AG10803 (cell line): ENCODE measurements at places on chromosomes 7 and 10.

GRCh38 chr7:151107882-151108281 lies 21.6 kb downstream of the AGAP3 start:
- DNase-seq, result no peak

DNA sequence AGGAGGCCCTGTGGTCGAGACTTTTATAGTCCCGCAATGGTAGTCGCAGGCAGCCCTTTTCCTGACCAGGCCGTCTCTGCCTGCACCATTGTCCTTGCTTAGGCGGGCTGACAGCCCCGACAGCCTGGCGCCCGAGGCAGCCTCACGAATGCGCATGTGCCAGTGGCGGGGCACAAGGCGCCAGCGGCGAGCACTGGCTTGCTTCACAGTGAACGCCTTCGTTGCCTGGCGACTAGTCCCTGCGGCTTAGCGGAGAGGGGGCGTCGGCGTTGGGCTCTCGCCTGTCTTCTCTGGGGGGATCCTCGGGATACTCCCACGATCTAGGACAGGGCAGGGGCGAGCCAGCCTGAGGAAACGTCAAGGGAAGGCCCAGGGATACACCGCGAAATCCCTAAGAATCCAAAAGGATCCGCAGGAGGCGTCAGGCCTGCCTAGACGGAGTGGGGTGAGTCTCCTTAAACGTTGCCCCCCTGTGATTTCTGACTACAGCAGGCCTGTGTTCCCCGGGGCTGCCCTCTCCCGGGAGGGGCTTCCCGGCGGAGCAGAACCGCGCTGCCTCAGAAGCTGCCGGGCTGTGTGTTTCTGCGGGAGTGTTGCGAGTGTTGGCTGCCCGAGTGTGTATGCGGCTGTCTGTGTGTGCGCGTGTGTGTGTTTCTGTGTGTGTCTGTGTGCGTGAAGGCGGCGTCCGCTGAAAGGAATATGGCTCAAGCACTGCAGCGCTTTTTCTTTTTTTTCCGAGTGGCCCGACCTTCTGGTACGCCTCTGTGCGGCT lies 20.5 kb upstream of the ZNF273 start:
- DNase-seq, result peak; percentile 24

- no peak for DNase-seq
Measured at GRCh38 chr7:272631-273030, 17.3 kb upstream of the FOXL3 start.

DNA sequence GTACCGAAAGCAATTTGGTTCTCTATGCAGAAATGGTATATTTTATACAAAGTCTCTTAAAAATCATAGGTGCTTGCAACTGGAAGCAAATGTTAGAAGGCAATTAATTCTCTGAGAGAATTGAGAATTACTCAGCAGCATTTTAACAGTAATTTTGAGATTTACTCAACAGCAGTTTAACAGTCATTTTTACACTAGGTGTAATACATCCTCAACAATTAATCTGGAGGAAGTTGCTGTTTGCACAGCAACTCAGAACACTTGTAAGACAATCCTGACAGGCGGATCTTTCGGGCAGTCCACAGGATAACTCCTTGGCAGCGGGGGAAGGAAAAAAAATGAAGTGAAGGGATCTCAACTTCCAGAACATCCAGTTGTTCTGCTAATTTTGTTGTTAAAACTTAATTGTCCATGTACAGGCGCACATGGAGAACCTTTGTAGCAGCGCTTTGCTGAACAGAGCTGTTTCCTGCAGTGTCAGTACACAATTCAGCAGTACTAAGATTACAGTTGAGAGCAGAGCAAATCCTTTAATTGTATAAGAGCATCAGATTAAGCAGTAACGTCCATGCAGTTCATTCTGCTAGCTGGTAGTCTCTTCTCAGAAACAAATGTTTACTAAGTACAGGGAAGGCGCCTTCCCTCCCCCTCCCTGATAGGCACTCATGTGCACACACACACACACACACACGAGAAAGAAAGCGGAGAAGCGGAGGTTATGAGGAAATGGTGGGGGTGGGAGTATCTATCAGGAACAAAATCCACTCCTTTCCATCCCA lies 43.8 kb downstream of the ENO4 start:
- no peak for DNase-seq

DNA sequence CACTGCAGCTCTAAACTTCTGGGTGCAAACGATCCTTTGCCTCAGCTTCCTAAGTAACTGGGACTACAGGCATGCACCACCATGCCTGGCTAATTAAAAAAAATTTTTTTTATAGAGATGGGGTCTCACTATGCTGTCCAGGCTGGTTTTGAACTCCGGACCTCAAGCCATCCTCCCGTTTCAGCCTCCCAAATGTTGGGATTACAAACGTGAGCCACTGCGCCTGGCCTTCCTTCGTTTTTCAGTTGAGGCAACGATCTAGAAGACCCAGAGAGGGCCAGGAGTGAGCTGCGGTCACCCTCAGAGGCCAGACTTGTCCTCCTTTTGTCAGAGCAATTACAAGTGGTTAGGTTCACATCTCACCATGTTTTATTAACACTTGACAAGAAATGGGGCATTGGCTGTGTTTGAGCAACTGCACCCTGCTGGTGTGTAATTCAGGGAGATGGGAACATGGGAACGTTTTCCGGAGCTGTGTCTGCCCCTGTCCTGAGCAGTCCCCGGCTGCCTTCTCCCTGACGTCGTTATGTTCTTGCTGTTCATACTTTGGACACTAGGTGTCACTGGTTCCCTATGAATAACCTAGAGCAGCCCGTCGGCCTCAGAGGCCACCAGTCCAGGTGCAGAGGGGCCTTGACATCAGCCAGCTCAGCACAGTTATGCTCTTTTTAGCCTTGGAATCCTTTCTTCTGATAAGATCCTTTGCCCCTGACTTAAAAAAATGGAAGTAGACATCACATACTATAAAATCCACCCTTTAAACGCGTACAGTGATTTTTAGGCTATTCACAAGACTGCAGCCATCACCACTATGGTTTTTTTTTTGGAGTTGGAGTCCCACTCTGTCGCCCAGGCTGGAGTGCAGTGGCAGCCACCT lies 375.0 kb downstream of the TYW1 start:
- DNase-seq, result peak; percentile 59

GRCh38 chr10:55374060-55374459 lies 573.0 kb upstream of the PCDH15 start:
- no peak for DNase-seq

DNA sequence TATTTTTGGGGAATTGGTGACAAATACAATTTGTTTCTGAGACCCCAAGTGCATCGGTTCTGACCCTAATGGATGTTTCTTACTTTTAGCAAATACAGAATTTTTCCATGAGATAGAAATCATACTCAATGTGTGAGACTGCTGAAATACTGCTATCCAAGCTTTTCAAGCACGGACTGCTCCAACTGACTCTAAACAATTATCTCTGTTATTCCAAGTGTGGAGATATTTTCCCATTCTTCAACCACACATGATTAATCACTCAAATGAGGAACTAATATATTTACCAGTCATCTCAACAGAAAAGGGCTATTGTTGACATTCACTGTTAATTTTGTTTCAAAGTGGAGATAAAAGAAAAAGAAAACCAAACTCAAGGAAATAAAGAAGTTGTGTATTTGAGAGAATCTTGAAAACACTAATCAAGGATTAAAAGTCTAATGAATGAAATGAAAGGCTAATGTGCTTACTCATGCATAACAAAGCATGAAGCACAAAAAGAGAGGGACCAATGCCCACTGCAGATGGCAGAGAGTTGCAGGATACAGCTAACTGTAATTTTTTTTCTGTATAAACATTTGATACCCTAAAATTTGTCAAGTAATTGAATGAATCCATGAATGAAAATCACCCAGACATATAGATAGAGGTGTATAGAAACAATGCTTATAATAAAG lies 423.6 kb downstream of the DGKB start:
- DNase-seq, result no peak

DNA sequence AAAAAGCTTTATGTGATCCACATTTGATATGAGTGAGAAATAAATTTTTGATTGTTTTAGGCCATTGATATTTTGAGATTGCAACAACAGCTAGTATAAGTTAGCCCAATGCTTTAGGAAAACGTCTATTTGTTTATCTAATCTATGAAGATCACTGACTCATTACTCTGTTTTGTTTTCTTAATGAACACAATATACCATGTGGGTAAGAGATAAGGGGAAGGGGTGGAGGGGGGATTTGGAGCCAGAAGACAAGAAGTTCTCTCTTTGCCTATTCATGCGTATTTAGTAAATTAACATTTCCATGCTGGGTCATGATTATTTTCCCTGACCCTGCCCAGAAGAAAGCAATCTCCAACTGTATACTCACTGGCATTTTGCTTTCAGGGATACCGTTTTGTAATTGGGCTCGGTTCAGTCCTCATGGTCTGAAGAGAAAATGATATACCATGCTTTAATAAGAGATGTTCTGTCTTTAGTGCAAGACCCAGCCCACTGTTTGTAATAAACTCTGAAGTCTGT lies 359.5 kb upstream of the NPSR1 start:
- DNase-seq, result no peak

- DNase-seq, result peak; percentile 19
Measured at GRCh38 chr10:126104767-126105166, 208.4 kb downstream of the FANK1 start.

DNA sequence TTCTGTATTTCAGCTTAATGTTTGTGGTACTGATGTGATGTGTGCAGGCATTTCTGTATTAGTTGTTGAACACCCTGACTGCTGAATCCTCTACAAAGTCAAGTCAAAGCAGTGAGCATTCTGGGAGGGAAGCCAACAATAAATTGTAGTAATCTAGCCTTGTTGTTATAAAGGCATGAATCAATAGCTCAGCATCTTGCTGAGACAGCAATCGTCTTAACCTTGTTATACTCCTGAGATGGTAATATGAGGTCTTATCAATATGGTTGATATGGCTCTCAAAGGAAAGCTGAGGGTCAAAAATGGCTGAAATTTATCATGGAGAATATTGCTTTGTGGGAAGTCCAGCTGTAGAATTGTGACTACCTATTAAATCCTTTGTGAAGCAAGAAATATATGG lies 299.4 kb downstream of the DNAJB9 start:
- DNase-seq, result no peak

DNA sequence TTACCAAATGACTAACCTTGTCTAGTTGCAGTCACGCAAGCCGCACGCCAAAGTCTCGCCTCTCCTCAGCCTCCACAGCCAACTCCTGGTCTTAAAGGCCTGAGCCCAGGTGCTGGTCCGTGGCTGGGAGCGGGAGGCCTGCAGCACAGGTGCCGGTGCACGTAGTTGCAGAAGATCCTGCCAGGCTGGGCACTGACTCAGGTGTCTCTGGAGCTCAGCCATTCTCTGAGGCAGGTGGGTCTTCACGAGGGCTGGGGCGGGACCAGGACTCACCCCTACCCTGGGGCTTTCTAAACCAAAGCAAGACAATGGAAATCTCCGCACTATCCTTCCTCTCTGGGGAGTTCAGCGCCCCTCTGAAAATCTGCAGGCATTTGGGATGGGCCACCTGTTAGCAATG lies 216.4 kb downstream of the MLLT10 start:
- DNase-seq, result peak; percentile 34

- DNase-seq, result no peak
Measured at GRCh38 chr10:10845185-10845584, 172.5 kb upstream of the CELF2 start.

GRCh38 chr7:11831156-11831735 lies 752 bp downstream of the THSD7A start:
- no peak for DNase-seq

- peak; percentile 42 for DNase-seq
Measured at GRCh38 chr7:271266-272107, 18.5 kb upstream of the FOXL3 start.

GRCh38 chr10:4941540-4942330 lies 21.5 kb upstream of the AKR1C1 start:
- DNase-seq, result no peak

GRCh38 chr7:122100021-122100420 lies 44.0 kb downstream of the AASS start:
- no peak for DNase-seq

DNA sequence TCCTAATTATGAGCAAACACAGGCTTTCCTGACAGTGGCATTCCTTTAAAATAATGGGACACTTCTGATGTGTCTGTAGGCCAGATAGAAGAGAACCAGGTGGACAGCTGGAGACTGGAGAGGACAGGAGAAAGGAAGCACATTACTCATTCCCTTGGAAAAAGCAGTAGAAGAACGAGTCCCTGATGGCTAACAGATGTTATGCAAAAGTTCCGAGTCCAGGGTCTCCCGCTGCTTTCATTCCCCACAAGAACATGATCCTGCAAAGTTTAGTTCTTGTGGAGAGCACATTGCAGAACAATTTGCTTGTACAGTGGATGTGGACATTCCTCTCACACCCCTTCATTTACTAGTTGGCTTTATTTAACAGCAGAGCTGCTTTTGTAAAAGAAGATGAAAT lies 137.6 kb downstream of the GPAM start:
- DNase-seq, result no peak

- no peak for DNase-seq
Measured at GRCh38 chr7:127713758-127714157, 61.8 kb downstream of the SND1 start.

GRCh38 chr10:87605628-87606251 lies 53.9 kb upstream of the PAPSS2 start:
- DNase-seq, result no peak

- DNase-seq, result no peak
Measured at GRCh38 chr7:46982928-46983327, 599.0 kb downstream of the TNS3 start.

- no peak for DNase-seq
Measured at GRCh38 chr7:116502201-116503096, 2.9 kb downstream of the CAV2 start.

GRCh38 chr10:59741048-59741447 lies 12.2 kb downstream of the MRLN start:
- no peak for DNase-seq

DNA sequence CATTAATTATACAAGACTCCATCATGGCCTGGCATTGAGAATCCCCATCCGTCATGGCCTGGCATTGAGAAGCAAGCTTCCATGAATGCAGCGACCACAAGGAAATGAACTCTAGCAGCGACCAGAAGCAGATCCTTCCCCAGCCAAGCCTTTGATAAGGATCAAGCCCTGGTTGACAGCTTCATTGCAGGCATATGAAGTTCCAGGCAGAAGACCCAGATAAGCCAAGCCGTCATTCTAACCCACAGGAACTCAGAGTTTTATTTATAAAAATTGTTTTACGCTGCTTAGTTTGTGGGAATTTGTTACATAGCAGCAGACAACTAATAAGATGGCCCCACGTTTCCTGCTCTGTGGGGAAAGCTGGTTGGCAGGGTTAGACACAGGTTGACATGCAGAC lies 642.3 kb downstream of the GATA3 start:
- no peak for DNase-seq

- no peak for DNase-seq
Measured at GRCh38 chr7:90642978-90643377, 46.9 kb downstream of the CDK14 start.

- no peak for DNase-seq
Measured at GRCh38 chr7:51013218-51013786, 230.6 kb upstream of the GRB10 start.
